Naive thymus-derived CD4-positive, alpha-beta T cell (primary cell): ENCODE measurements at places on chromosomes 13 and 19.

GRCh38 chr13:94236872-94237271 is 242.6 kb downstream of the DCT start:
- no peak for DNase-seq

GRCh38 chr19:18596752-18597157 is 8.2 kb downstream of the REX1BD start:
- DNase-seq = no peak

GRCh38 chr19:48558018-48558684 is 6.2 kb downstream of the SULT2B1 start:
- no peak for DNase-seq

DNA sequence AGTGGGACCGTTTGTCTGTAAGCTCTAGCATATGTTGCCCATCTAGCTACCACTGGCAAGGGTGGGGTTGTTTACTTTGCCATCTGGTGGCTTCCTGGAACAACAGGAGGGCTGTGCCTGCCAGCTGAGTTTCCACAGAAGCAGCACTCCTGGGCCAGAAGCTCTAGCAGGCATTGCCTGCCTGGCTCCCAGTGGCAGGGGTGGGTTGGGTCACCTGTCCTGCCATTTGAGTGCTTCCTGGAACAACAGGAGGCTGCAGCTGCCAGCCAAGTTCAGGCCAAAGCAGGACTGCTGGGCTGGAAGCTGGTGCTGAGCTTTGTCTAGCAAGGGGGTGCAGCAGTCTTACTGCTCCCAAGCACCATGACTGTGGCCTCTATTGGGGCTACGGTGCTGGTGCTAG is 239.7 kb downstream of the MTUS2 start:
- no peak for DNase-seq

- DNase-seq = no peak
Measured at GRCh38 chr13:108983273-108983672, 353.9 kb downstream of the MYO16 start.
